HFF-Myc (cell line): ENCODE measurements at places on chromosomes 12 and 14.
A peak's percentile ranks its signal among the peaks of the same experiment; 100 is the strongest.

GRCh38 chr14:72104011-72104613 lies 171.9 kb downstream of the RGS6 start:
- DNase-seq, result no peak

DNA sequence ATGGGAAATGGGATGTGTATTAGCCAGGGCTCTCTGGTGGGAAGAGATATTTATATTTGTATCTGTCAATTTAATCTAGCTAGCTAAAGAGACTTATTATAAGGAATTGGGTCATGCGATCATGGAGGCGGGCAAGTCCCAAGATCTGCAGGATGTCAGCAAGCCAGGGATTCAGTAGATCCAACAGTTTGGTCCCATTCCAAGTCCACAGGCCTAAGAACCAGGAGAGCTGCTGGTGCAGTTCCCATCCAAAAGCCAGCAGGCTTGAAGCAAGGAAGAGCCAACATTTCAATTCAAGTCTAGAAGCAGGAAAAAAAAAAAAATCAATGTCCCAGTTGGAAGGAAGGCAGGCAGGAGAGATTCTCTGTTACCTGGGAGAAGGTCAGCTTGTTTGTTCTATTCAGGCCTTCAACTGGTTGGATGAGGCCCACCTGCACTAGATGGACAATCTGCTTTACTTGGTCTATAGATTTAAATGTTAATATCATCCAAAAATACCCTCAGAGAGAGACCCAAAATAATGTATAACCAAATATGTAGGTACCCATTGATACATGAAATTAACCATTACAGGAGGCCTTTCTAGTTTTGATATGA lies 60.7 kb upstream of the BCAT1 start:
- DNase-seq, result no peak

- no peak for DNase-seq
Observed at GRCh38 chr12:126055521-126055920, 990.3 kb downstream of the AACS start.

GRCh38 chr12:5390174-5390799 lies 41.6 kb upstream of the NTF3 start:
- no peak for DNase-seq

- DNase-seq, result no peak
Observed at GRCh38 chr14:86513564-86513963, 983.6 kb downstream of the FLRT2 start.

DNA sequence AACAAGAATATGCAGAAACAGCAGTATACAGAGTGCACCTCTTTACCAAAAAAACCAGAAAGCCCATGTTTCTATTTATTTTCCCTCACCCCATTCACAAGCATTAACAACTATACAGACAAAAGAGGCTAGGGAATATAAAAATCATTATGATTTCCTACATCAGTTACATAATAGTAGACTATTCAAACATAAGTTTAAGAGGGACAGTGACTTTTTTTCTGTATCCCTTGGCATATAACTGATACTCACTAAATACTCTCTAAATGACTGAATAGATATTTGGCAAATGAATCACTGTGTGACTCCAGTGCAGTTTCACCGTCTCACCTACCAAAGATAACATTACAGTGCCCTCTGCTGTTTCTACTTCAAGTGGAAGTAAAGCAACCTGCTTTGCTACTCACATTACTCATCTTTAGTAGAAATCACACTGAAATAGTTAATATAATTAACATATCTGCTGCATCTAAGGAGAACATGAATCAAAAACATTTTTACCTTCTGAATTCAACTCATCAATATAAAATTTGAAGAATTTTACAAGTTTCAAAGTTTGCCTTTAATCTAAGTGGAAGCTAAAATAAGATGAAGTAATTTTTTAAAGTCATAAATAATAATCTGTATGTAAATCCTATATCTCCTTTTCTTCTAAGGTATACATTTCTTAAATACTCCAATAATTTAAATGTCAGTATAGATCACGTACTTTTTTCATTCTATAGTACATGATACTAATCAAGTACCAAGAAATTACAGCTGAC lies 103.8 kb downstream of the OSBPL8 start:
- peak; percentile 79 for DNase-seq

DNA sequence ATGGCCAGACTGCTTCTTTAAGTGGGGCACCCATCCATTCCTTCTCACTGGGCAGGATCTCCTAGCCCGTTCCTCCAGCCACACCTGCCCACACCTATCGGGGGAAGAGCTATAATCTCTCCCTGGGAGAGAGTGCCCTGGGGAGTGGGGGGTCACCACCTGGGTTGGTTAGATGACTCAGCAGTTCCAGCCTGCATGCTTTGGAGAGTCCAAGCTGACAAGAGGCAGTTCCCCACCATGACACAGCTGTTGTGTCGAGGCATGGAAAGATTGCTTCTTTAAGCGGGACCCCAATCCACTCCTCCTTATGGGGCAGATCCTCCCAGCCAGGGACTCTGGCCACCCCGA lies 52.6 kb upstream of the PPFIA2 start:
- DNase-seq, result no peak
